Neural crest cell (in vitro differentiated cells): ENCODE measurements at places on chromosomes 2 and 18. TPM values are rescaled to one million over a fixed set of nuclear protein-coding genes. Genes with fewer than 3 reads are reported as not detected.

GRCh38 chr2:51612387-51612786 lies 580.5 kb upstream of the NRXN1 start:
- peaks cover 14% of the 10 kb centered on the region for H3K36me3 ChIP-seq
- no peaks in the 10 kb centered on the region for H3K4me1 ChIP-seq
- DNase-seq = no peak
- H3K27ac ChIP-seq = no peak overlapping the region
- H3K4me3 ChIP-seq = no peak overlapping the region
- H3K27me3 ChIP-seq = no peaks in the 10 kb centered on the region

DNA sequence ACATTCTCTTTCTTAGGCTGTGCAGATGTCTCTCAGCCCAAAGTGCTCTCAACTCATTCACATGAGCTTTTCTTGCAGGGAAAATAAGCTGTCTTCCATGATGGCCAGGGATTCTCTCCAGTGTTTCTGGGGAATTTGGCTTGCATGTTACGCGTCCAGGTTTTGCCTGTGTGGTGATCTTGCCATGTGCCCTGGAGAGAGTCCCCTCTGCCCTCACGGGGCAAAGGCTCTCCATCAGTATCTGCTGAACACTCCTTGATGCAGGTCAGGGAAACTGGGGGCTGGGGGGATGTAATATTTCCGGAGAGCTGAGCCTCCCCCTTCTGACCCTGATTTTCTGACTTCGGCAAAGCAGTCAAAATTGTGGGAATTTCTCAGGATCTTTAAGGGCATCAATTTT lies 87.6 kb downstream of the ACKR3 start:
- H3K27me3 ChIP-seq = no peaks in the 10 kb centered on the region
- H3K4me3 ChIP-seq = no peak overlapping the region
- H3K36me3 ChIP-seq = no peaks in the 10 kb centered on the region
- peaks cover 9% of the 10 kb centered on the region for H3K4me1 ChIP-seq
- DNase-seq = no peak

DNA sequence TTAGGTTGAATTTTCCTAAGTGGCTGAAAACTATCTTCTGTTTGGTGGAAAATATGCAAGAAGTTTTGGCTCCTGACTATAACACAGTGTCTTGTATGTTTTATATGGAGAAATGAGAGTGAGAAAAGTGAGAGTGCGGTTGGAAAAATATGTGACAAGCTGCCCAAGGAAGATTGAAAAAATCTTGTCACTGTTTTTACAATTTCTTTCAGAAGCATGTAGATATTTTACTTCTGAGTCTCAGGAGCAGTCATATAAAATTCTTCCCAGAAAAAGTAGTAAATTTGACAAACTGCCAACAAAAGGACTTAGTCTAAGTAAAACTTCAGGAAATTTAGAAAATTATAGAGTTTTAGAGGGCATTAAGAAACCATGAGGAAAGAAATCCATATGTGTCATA lies 19.4 kb upstream of the RMND5A start:
- no peak overlapping the region for H3K27ac ChIP-seq
- no peak overlapping the region for H3K4me3 ChIP-seq
- no peaks in the 10 kb centered on the region for H3K27me3 ChIP-seq
- peaks cover 17% of the 10 kb centered on the region for H3K4me1 ChIP-seq

- no peak overlapping the region for H3K4me3 ChIP-seq
- H3K4me1 ChIP-seq = no peaks in the 10 kb centered on the region
- no peak for DNase-seq
- no peak overlapping the region for H3K27ac ChIP-seq
These were observed 4.3 kb downstream of the NLRC4 start for GRCh38 chr2:32260376-32260775.

- peak overlapping the region; percentile 96 for H3K27ac ChIP-seq
- H3K27me3 ChIP-seq = no peaks in the 10 kb centered on the region
These were observed 74.6 kb downstream of the RPRM start for GRCh38 chr2:153403940-153404339.

GRCh38 chr18:77099485-77100370 lies 32.9 kb downstream of the MBP start:
- no peak overlapping the region for H3K4me3 ChIP-seq
- peak overlapping the region; percentile 20 for H3K27ac ChIP-seq
- H3K4me1 ChIP-seq = peaks cover 30% of the 10 kb centered on the region

TMEFF2 gene
- 1.8 and 2.9 TPM in 2 replicates for total RNA-seq

DNA sequence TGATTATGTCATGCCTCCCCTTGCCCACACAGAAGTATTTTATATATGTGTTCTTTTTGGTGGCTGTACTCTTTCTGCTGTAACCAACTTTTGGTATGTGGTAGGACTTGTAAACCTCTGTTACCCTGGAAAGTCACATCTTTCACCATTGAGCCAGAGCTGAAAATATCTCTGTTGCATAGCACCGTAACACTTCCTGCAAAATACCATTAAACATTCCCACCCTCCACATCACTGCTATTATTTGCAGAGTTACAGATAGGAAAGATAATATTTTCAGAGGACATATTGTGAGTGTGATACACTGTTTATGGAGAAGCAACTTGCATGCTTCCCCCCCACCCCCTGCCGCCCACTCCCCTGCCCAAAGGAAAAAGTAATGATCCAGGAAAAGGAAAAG lies 44.8 kb downstream of the CAB39 start:
- H3K27ac ChIP-seq = no peak overlapping the region
- no peak overlapping the region for H3K4me3 ChIP-seq
- peaks cover 7% of the 10 kb centered on the region for H3K36me3 ChIP-seq
- peaks cover 5% of the 10 kb centered on the region for H3K4me1 ChIP-seq

GRHL1 gene
- 2.0 and 3.4 TPM in 2 replicates for total RNA-seq

DNA sequence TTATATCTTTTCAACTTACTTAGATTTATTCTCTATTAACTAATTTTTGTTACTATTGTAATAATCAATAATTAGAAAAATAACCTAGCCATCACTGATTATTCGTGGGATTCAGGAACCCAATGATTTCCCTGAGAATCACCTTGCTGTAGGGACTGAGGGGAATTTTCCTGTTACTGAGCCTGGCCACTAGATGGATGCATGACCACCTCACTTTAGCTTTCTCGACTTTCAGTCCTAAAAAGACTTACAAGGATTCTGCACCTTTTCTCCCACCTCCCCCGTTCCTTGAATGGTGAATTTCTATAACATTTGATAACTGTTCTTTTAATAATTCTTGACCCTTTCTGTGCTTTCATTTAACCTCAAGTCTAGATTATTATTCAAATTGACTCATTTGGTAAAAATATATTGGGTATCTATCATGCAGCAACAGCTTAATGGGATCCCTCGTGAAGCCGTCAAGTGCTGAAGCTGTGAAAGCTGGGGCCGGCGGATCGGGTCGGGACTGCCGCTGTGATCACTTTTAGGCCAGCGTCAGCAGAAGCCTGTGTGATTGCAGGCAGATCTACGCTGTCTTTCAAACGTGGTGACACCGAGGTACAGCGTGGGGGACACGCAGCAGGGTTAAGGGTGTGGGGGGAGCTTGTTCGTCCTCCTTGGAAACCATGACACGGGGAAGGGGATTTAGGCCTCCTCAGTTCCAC lies 38.8 kb upstream of the TMEM18 start:
- no peak overlapping the region for H3K4me3 ChIP-seq
- no peak overlapping the region for H3K27ac ChIP-seq
- H3K36me3 ChIP-seq = no peaks in the 10 kb centered on the region
- DNase-seq = no peak

DNA sequence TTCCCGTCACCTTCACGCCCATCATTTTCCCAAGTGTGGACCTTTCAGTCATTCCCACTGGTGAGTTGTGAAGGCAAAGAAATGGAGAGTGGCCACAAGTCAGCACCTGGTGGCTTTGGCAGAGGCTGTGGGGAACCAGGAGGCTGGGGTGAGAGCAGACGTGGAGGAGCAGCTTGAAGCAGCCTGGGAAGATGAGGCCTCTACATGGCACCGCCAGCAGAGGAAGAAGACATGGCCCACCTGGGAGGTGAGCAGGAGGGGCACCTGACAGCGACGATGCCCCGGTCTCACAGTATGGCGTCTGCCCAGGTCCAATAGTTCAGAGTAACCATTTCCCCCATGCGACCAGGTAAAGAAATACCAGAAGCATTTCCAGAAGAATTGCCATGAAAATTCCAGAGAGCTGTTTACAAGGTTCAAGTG lies 69.0 kb downstream of the TPO start:
- no peak overlapping the region for H3K4me3 ChIP-seq
- no peaks in the 10 kb centered on the region for H3K27me3 ChIP-seq
- H3K27ac ChIP-seq = no peak overlapping the region
- H3K36me3 ChIP-seq = no peaks in the 10 kb centered on the region

CEP192 gene
- total RNA-seq = 39.6 and 39.9 TPM in 2 replicates

GRCh38 chr18:59874166-59874565 lies 25.6 kb upstream of the PMAIP1 start:
- H3K4me3 ChIP-seq = no peak overlapping the region
- H3K36me3 ChIP-seq = no peaks in the 10 kb centered on the region
- no peak overlapping the region for H3K27ac ChIP-seq
- no peak for DNase-seq
- no peaks in the 10 kb centered on the region for H3K4me1 ChIP-seq

REG3G gene
- not detected in 2 replicates for total RNA-seq

DNA sequence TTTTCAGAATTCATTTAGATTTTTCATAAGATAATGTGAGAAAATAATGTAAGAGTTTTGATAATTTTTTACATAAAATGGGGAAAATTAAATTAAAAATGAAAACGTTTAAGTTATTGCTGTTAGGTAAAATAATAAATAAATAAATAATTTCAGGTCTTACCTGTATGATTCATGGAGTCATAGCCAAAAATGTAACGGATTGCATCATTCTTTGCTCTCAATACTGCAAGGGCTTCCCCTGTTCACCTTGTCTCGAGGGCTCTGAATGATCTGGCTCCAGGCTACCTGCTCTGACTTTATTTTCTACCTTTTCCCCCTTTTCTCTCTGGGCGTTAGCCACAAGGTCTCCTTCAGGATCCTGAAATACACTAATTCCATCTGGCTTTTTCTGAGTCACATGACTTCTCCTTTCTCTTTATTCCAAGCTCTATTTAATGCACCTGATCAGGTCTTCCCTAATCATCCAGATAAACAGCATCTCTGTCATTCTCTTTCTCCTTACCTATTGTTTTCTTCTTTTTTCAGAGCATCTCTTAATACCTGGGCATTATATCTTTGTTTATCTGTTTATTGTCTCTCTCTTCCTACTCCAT lies 30.0 kb upstream of the CFAP36 start:
- no peaks in the 10 kb centered on the region for H3K27me3 ChIP-seq
- H3K4me3 ChIP-seq = no peak overlapping the region
- DNase-seq = no peak
- H3K4me1 ChIP-seq = no peaks in the 10 kb centered on the region
- no peak overlapping the region for H3K27ac ChIP-seq

DOK6 gene
- total RNA-seq = 3.6 and 4.0 TPM in 2 replicates

DNA sequence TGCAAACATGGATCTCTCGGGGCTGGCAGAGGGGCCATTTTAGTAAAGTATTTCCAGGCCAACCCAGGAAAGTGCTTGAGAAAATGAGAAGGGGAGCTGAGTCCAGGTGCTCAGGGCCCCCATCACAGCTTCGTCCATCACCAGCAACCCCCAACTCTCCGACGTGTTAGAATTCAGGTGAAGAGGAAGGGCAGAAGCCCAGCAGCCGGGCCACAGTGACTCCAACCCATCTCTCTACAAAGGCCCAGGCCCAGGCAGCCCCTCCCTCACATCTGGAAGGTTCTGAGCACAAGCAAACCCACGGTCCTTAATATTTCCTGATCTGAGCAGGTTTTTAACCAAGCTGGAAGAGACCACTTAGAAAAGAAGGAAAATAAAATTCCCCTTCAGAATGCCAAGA lies 34.7 kb upstream of the COL6A3 start:
- no peak overlapping the region for H3K4me3 ChIP-seq
- no peak for DNase-seq
- peaks cover 3% of the 10 kb centered on the region for H3K27me3 ChIP-seq
- no peaks in the 10 kb centered on the region for H3K4me1 ChIP-seq
- H3K36me3 ChIP-seq = no peaks in the 10 kb centered on the region

GRCh38 chr2:58635801-58636375 lies 394.8 kb upstream of the FANCL start:
- H3K27ac ChIP-seq = no peak overlapping the region
- no peak overlapping the region for H3K4me3 ChIP-seq
- no peak for DNase-seq

GRCh38 chr2:58650781-58651180 lies 409.7 kb upstream of the FANCL start:
- H3K4me3 ChIP-seq = no peak overlapping the region
- no peaks in the 10 kb centered on the region for H3K36me3 ChIP-seq
- no peaks in the 10 kb centered on the region for H3K27me3 ChIP-seq
- H3K27ac ChIP-seq = no peak overlapping the region
- no peak for DNase-seq

GREB1L gene
- 74.8 and 80.5 TPM in 2 replicates for total RNA-seq

- H3K27me3 ChIP-seq = no peaks in the 10 kb centered on the region
- no peak for DNase-seq
- H3K4me3 ChIP-seq = no peak overlapping the region
- no peak overlapping the region for H3K27ac ChIP-seq
These were observed 4.4 kb downstream of the ANKRD23 start for GRCh38 chr2:96839293-96839874.

PFN4 gene
- total RNA-seq = 1.3 and 1.7 TPM in 2 replicates

- DNase-seq = no peak
- H3K27ac ChIP-seq = no peak overlapping the region
- no peaks in the 10 kb centered on the region for H3K27me3 ChIP-seq
- no peaks in the 10 kb centered on the region for H3K36me3 ChIP-seq
These were observed 491.2 kb upstream of the DDX18 start for GRCh38 chr2:117323331-117323730.

DNA sequence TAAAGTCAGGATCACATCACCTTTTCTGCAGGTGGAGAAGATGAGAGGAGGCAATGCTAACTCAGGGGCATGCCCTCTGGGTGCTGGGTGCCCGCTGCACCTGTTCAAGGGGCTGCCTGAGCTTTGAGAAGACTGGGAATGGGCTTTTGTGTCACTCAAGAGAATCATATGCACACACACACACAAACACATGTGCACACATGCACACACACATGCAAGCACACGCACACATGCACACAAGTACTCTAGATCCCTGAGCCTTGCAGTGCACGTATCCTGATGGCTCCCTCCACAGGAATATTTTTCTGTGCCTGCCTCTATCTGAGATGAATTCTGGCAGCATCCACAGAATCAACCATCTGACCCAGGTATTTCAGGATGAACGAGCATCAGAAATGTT lies 110.0 kb upstream of the TEX51 start:
- H3K36me3 ChIP-seq = no peaks in the 10 kb centered on the region
- H3K27me3 ChIP-seq = peaks cover 4% of the 10 kb centered on the region
- DNase-seq = no peak

- no peak for DNase-seq
- peaks cover 23% of the 10 kb centered on the region for H3K4me1 ChIP-seq
- H3K36me3 ChIP-seq = no peaks in the 10 kb centered on the region
- H3K4me3 ChIP-seq = no peak overlapping the region
- H3K27me3 ChIP-seq = peaks cover 20% of the 10 kb centered on the region
These were observed 8.6 kb downstream of the CABLES1 start for GRCh38 chr18:23143815-23144261.

- no peaks in the 10 kb centered on the region for H3K27me3 ChIP-seq
- no peak overlapping the region for H3K4me3 ChIP-seq
These were observed 243.5 kb upstream of the TMEFF2 start for GRCh38 chr2:192438239-192438638.
